Right atrium auricular region (tissue), 2 donors: ENCODE measurements at places on chromosomes 4 and X.

- no peak for DNase-seq
Observed at GRCh38 chr4:152308951-152309350, 226.9 kb downstream of the FBXW7 start.

- DNase-seq: no peak
Observed at GRCh38 chr4:84638092-84638491, 55.2 kb downstream of the CDS1 start.

- DNase-seq: no peak
Observed at GRCh38 chrX:135737366-135738071, 24.1 kb downstream of the CT45A1 start.

DNA sequence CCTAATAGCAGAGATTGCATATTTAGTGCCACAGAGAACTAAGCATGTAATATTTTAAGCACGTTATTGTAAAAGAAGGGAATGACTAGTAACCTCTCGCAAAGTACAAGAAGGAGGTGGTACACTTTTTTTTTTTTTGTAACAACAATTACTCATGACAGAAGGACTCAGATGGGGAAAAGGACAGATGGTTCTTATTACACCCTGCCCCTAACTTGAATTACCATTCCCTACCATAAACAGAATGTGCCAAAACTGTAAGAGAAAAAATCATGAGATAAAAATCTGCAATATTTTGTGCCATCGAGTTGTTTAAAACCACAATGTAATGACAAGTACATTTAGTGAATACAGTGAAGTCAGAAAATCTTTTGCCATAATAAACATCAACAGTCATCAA is 33.0 kb upstream of the RAPGEF2 start:
- DNase-seq: no peak

GRCh38 chr4:1155314-1155713 is 17.1 kb downstream of the SPON2 start:
- DNase-seq: no peak

GRCh38 chrX:133359466-133359865 is 55.8 kb downstream of the GPC4 start:
- DNase-seq: no peak

GRCh38 chrX:155998116-155998515 is 620 bp downstream of the IL9R start:
- no peak for DNase-seq

GRCh38 chr4:37928426-37929416 is 31.5 kb upstream of the PTTG2 start:
- no peak for DNase-seq

- no peak for DNase-seq
Observed at GRCh38 chrX:149274516-149275105, 230.5 kb downstream of the IDS start.

DNA sequence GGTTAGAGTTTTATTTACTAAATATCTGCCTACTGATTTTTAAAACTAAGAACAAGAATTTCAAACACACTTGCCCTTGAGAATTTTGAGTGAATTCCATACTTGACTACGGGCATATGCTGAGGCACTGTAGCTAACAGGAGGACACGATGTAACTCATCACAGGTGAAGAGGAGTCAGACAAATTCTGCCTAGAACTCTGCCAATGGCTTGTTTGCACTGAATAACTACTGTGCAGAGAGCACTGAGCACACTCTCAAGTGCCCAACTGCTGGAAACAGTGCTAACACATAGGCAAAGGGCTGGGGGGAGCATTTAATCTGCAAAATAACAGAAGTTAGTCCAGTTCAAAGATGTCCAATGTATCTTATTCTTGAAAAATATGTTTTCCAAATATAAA is 104.4 kb downstream of the WDFY3 start:
- no peak for DNase-seq

- no peak for DNase-seq
Observed at GRCh38 chr4:187193141-187193540, 469.5 kb upstream of the FAT1 start.

GRCh38 chr4:82642331-82642730 is 80.5 kb upstream of the TMEM150C start:
- DNase-seq: no peak

GRCh38 chr4:23945451-23946017 is 55.7 kb upstream of the PPARGC1A start:
- no peak for DNase-seq

DNA sequence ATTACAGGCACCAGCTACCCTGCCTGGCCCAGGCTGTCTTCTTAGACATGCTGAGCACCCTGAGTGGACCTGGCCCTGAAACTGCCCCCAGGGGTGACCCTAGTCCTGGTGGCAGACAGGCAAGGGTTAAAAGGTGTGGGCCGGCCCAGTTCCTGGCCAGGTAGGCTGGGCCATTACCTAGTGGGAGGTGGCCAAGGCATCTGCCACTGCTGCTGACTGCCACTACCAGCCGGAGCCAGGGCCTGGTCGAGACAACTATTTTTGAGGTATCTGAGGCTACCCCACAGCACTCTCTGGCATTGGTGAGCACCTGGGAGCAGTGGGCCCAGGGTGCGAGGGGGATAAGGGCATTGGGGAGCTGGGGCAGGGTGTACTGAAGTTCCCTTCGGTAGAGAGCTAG is at the start of gene CCDC120:
Gene CCDC120, plus strand, starts transcription at position 206 of the 400 bp plus-strand sequence. CDS start 3,043 bp downstream, outside the sequence.
- DNase-seq: no peak

GRCh38 chr4:152956147-152956546 is 20.0 kb downstream of the FHDC1 start:
- DNase-seq: no peak

- DNase-seq: peak; percentile 61
Observed at GRCh38 chr4:127370604-127371003, 262.2 kb upstream of the INTU start.

DNA sequence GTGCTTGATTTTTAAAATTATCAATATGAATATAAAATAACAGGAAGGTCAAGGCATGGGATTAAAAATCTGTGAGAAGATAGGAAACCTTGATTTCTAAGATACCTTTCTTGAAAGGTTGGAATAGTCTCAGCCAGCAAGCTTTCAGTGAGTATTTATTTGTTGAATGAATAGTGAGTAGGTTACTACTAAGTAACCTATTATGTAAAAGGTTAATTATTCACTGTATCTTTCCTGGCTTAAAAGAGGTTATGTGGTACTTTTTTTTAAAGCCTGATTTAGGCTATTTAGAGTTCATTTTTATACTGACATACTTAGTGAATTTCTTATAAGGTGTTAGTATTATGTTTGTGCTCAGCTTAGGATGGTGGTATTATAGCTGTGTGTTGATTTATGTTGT is 123.5 kb downstream of the PTPN13 start:
- no peak for DNase-seq

DNA sequence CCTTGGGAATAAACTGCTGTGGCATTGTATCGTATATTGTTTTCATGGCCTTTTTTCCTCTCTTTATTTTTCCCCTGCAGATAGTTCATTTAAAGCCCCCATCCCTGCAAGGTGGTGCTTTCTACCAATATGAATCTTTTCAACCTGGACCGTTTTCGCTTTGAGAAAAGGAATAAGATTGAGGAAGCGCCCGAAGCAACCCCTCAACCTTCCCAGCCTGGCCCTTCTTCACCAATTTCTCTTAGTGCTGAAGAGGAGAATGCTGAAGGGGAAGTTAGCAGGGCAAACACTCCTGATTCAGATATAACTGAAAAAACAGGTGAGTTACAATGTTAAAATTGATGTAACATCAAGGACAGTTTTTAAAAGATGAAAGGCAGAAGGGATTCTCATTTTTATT is 601 bp downstream of the SMARCAD1 start:
- no peak for DNase-seq
